ENCODE measurements at places on chromosomes 2 and 18.

- no peak for DNase-seq
Observed at GRCh38 chr2:169119123-169119760, 49.9 kb downstream of the DHRS9 start.

DNA sequence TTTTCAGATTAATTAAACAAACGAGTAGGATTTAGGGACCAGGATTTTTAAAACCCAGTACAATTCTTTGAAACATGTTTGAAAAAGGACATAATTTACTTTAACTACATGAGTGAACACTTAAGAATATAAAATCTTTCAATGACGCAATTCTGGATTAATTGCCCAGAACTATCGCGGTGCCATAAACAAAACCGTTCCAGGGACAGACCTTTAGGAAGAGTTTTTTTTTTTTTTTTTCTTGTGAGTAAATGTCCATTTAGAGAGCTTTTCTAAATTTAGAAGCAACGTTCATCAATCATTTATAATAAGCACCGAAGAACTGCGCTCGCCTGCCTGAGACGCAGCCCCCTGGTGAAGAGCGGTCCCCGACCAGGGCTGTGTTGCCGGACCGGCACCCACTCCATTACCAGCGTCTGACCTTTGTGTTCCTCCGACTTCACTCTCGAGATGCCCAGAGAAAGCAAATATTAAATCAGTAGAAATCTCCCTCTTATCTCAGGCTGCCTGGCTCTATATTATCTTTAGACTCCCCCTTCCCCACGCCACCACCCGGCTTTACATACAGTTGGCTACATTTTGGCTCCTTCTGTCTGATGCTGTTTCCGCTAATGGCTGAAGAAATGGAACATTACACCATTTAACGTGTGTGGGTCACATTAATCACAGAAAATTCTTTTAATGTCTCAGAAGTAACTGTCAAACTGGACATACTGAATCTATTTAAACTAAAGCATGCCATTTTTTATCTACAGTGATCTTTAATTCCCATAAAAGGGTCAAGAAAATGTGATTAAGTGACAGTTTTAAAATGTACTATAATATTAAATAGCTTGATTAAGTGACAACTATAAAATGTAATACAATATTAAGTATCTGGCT lies 364.0 kb upstream of the MEIS1 start:
- DNase-seq: no peak

GRCh38 chr2:53786352-53786704 lies 425 bp downstream of the ASB3 start:
- peak; percentile 37 for DNase-seq

- no peak for DNase-seq
Observed at GRCh38 chr2:239433777-239434403, 33.1 kb upstream of the HDAC4 start.

GRCh38 chr2:8710951-8711350 lies 29.1 kb downstream of the ID2 start:
- no peak for DNase-seq

DNA sequence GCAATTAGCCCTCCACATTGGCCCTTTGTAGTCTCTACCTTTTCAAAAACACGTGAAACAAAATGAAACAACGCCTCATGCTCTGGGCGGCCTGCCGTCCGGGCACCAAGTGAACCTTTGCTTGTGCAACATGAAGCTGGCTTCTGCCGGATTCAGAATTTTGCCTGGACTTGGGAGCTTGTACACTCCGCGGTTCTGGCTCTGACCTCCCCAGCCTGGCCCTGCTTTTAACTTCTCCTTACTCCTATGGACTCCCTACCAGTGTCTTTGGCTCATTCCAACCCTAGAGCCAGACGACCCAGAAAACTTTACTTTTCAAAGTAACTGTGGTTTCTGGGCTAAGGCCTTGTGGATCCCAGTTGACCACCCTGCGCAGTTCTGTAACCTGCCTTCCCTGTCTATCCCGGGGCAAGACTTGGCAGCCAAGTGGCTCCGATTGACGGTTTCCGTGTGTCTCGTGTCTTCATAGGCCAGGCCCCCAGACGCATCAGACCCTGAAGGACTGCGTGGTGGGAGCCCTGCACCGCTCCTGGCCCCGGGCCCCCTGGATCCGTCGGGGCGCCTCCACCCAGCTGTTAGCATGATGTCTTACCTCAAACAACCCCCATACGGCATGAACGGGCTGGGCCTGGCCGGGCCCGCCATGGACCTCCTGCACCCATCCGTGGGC lies 1.9 kb downstream of the OTX1 start:
- no peak for DNase-seq

DNA sequence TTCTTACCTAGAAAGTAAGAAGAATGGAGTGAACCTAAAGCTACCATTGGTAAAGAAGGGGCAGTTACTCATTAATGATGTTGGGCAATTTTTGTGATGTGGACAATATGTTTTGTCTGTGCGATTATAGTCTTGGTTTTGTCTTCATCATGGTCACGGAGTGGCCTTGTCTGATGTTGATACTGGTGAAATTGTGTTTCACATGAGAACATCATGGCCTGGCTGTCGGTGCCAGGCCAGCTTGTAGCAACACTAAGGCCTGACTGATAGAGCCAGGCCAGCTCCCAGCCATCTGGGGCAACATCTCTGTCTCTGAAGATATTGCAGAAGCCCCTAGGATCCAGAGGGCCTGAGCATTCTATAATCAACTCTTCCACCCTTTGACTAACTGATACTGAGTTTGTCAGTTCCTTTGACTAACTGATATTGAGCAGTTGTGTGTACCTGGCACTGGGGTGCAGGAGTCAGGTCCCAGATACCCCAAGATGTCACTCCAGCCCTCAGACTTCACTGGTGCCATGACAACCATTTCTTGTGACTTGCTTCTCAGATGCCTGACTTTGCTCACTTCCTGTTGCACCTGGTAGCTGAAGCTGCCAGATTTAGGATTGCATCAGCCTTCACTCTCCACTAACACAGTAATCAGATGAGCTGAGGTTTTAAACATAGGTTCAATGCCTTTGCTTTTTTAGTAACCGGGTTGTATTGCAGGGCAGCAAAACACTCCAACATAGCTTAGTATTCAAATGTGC lies 62.5 kb downstream of the RPIA start:
- no peak for DNase-seq

DNA sequence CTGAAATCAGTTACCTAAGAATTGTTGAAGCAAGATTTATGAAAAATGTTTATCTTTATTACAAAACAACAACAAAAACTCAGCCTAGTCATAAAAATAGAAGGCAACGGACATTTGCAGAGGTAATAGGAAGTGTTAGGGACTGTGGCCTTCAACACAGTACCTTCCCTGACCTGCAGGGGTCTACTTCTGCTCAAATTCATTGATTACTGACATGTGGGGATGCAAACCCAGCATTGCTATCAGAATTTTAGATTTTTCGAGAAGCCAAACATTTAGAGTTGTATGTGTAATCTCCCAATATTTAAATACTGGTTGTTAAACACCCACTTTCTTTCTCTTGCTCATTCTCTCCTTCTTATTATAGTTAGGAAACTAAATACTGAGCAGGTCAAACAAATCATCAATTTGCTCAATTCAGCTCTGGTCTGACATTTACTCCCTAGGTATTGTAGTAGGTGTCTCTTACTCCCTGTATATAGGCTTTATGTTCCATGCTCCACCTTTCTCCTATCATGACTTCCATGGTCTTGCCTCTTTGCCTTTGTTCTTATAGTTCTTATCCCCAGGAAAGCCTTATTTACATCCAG lies 198.5 kb downstream of the UBE2E3 start:
- DNase-seq: peak; percentile 21

DNA sequence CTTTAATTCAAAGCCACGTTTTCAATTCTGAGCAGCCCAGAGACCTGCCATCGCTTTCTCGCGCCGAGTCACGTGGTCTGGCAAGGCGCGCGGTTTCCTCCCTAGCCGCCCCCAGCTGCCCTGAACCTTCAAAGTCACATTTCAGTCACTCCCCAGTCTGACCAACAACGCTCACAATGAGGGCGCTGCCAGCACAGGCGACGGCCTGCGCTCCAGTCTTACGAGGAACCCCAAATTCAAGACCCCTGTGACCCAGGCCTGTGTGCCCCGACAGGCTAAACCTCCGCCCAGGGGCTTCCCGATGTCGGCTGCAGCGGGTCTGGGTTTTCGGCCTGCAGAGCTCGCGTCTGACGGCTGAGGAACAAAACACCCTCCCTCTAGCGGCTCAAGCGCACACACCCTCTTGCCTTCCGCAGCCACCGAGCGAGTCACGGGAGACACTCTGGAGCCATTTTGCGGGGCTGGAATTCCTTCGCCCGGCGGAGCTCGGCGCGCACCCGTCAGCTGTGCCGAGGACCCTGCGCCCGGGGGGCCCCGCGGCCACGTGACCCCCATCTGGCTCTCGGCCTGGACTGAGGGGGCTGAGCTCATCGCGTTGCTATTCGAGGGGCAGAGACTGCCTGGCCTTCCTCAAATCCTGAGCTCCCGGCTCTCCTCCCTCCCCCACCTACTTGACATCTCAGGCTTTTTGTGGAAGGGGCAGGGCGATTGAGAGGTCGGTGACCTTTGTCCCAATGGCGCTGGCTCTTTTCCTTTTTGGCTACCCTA lies 69.9 kb upstream of the ITGB6 start:
- DNase-seq: peak; percentile 69

GRCh38 chr2:70705160-70705850 lies 62.7 kb downstream of the ADD2 start:
- DNase-seq: peak; percentile 5

- DNase-seq: no peak
Observed at GRCh38 chr2:191015239-191015638, 1.3 kb upstream of the STAT1 start.

DNA sequence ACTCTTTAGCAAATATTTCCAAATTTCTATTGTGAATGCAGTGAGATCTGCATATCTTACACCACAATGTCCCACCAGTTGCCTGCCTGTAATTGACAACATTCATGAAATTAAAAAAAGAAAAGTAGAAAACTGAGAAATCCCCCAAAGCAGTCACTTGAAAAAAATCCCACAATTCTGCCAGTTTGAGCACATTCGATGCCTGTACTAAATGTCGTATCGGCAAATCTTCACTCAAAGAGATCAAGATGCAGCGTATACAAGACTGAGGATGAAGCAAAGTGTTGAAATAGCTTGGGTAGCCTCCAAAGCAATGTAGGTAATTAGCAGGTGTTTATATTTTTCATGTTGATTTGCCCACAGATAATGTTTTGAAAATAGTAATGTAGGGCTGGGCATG lies 186.7 kb upstream of the ZEB2 start:
- DNase-seq: no peak

- DNase-seq: no peak
Observed at GRCh38 chr2:155842103-155842502, 490.4 kb downstream of the NR4A2 start.

- DNase-seq: no peak
Observed at GRCh38 chr2:46171411-46171953, 125.7 kb upstream of the EPAS1 start.

GRCh38 chr18:48300463-48300961 lies 108.7 kb downstream of the ZBTB7C start:
- peak; percentile 33 for DNase-seq

DNA sequence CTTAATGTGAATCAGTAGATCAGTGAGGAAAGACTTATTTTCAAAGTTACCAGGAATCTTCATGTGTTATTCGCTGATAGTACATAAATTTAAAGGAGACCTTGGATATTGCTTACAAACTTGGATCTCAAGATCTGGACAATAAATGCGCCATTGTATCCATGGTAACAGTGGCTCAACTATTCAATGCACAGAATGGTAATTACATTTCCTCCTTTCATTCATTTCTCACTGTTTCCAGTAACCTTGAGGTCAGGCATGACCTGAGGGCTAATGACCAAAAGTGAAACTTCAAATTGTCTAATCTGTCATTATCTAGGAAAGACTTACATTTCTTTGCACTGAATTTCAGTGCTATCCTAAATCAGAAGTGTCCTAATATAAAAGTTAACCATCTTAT lies 8.1 kb downstream of the LRP2 start:
- DNase-seq: no peak

- DNase-seq: no peak
Observed at GRCh38 chr2:29080886-29081743, 6.8 kb upstream of the PCARE start.

DNA sequence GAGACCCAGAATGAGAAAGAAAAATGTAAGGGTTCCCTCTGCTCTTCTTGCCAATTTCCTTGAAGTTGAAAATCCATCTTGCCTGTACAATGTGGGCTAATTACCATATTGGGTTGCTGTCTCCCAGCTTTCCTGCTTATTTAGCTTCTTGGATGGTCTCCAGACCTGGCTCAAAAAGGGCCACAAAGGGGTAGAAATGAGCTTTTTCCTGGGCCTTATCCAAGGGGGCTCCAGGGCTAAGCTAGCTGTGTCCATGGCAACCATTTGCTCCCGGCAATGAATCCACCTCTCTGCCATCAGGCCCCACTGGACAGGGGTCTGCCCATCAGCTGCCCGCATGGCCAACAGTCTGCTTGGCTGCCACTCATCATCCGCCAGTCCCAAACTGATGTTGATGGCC lies 85.0 kb downstream of the BOD1L2 start:
- DNase-seq: no peak

GRCh38 chr18:11761553-11761952 lies 72.5 kb downstream of the GNAL start:
- DNase-seq: no peak

All from WERI-Rb-1 (cell line).